AG10803 (cell line): ENCODE measurements at places on chromosomes 5 and 9.

DNA sequence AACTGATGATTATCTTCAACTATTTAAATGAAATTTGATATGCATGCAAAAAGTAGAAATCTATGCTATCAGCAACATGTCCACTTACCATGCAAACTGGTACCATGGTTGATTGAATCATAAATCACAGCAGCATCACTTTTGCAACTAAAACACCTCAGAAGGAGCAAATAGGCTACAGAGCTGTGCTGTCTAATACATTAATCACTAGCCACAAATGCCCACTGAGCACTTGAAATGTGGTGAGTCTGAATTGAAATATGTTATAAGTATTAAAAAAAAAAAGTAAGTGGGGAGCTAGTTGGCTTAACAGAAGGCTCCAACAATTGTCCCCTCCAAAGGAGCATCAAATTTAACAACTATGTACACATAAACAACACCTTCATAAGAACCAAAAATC is 112.5 kb downstream of the FAM114A2 start:
- peak; percentile 25 for DNase-seq

- DNase-seq: no peak
These were observed 18.9 kb upstream of the GHR start for GRCh38 chr5:42404366-42404765.

- DNase-seq: peak; percentile 100
These were observed 581.9 kb upstream of the BRINP1 start for GRCh38 chr9:119951090-119951489.

GRCh38 chr5:167783145-167783817 is 508.2 kb upstream of the WWC1 start:
- no peak for DNase-seq

DNA sequence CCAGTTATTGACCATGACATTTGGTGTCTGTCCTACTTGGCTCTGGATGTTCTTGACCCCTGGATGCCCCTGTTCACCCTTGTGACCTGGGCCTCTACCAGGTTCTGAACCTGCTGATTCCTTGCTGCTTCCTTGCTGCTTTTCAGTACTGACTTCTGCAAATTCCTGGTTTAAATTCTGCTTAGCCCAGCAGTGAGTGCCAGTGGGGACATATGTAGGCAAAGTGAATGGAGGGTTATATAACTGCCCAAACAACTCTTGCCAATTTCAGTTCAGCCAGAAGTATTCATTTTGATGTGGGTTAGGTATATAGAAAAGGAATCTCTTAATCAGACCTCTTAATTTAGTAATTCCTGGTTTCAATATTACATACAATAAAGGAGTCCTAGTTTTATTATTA is 220.6 kb downstream of the TAF11L14 start:
- no peak for DNase-seq

DNA sequence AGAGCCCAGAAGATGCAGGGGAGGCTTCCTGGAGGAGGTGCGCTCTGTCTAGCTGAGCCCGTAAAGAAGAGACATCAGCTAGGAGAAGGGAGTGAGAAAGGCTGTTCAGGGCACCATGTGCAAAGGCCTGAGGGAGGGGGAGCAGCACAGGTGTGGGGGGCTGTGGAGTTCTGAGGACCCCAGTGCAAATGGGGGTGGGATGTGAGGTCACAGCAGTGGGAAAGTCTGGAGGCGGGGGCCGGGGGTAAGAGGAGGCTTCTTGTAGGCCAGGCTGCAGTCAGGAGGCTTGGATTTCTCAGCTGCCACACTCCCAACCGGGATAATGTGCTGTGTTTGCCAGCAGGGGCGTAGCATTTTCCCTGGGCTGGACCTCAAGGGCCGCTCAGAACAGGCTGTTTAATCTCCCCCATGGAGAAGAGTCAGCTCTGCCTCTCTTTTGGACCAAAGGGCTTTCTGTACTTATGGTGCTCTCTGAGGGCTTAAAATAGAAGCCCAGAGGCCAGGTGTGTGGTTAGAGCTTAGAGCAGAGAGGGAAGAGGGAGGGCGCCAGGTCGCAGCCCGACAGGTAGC is 5.7 kb downstream of the NEURL1B start:
- DNase-seq: no peak

DNA sequence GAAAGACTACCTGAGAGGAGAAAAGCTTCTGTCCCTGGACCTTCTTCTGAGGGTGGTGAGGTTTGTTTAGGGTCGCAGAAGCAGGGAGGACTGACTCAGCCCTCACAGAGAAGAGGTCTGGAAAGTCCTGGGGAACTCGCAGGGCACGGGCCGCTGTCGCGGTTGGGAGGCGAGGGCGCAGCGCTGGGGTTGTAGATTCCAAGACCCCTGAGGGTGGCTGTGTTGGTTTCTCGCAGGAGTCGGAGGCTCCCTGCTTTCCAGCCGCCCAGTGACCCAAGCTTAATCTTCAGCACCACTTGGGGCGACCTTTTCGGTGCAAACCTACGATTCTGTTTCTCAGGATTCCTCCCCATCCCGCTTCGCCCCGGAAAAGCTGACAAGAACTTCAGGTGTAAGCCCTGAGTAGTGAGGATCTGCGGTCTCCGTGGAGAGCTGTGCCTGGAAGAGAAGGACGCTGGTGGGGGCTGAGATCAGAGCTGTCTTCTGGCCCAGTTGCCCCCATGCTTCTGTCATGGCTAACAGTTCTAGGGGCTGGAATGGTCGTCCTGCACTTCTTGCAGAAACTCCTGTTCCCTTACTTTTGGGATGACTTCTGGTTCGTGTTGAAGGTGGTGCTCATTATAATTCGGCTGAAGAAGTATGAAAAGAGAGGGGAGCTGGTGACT is 482 bp downstream of the SLC27A6 start:
- no peak for DNase-seq

DNA sequence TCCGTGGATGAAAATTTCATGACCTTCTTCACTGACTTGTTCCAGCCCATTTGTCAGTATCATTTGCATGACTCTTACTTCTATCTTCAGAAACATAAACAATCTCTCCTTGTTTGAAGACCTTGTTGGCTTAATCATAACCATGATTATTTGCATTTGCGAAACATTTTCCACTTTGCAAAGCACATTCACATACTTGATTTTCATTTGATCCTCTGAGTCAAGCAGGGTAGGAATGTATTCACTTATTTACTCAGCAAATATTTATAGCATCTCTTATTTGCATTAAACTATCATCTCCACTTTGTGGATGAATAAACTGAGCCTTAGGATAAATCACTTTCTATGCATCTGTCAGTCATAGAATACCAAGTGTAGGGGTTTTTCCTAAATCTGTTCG is 343.0 kb upstream of the SGCD start:
- peak; percentile 73 for DNase-seq

DNA sequence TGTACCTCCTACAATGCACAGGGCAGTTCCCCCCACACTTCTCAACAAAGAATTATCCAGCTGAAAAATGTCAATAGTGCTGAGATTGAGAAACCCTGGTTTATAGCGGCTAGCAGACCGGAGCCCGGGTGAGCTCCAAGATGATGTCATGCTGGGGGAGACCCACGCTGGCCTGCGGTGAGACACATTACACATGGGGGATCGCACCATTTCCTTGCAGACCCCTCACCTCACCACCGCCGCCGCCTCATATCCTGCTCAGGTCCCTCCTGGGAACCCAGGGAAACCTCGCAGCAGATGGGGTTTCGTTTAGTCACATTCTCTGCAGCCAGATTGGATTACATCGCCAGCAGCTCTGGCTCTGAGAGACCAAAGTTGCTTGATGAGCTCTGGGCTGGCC is 14.7 kb upstream of the TNC start:
- DNase-seq: no peak

- DNase-seq: no peak
These were observed 400.0 kb upstream of the ADAMTS16 start for GRCh38 chr5:4740156-4740555.

DNA sequence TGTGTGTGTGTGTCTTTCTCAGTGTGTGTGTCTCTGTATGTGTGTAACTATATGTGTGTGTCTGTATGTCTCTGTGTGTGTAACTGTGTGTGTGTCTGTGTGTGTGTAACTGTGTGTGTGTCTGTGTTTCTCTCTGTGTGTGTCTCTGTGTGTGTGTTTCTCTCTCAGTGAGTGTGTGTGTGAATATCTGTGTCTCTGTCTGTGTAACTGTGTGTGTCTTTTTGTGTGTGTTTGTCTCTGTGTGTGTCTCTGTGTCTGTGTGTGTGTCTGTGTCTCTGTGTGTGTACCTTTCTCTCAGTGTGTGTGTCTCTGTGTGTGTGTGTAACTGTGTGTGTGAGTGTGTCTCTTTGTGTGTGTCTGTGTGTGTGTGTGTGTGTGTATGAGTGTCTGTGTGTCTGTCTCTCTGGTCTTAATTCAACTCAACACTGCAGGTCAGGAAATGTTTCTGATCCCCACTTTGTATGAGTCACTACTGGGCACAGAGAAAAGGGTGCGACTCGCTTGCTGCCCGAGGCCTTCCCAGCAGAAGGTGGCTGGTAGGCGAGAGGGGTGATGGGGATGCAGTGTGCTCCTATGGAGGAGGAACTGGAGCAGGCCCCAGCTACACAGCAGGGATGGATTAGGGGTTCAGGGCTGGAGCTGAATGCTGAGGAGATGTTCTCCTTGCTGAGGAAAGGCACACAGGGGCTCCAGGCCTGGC is 52.1 kb downstream of the NSG2 start:
- DNase-seq: peak; percentile 18

DNA sequence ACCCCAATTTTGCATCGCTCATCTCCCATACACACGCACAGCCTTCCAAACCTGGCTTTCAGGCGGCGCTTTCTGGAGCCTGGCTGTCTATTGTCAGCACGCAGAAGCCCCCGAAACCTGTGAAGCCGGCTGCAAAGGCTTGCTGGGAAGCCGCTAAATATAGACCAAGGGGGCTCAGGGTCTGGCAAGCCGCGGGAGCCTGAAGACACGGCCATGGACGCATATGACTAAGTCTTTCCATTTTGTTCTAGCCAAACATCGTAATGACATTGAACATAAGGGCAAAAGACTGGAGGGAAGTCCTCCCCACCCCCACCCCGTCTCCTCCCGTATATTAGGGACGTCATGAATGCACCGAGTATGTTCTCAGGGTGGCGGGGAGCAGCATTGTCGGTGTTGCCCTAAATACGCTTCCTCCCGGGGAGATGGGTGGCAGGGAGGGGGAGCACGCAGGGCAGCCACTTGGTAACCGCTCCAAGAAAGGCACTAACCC is 1.1 kb downstream of the CTNND2 start:
- DNase-seq: no peak

DNA sequence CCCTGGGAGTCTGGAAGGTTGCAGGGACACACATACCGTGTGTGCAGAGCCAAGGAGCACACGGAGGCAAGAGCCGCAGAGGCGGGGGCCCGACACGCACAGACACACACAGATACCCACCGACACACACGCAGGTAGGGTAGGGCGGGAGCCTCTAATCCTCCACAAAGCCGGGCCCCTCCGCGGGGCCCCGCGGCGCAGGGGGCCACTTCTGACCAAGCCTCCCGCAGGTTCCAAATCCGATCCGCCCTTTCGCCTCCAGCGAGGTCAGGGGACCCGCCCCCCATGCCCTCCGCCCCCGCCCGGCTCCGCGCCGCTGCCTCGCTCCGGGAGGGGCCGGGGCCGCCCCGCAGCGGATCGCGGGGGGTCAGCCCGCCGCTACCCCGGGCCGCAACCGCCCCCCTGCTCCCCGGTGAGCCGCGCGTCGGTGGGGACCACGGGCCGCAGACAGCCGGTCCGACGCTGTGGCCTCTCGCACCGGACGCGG is 1.4 kb upstream of the LMX1B start:
- DNase-seq: no peak
